ENCODE measurements at places on chromosomes 12 and 14.

- DNase-seq, result no peak
These were observed 1.4 kb upstream of the CDCA4 start for GRCh38 chr14:105022276-105022670.

DNA sequence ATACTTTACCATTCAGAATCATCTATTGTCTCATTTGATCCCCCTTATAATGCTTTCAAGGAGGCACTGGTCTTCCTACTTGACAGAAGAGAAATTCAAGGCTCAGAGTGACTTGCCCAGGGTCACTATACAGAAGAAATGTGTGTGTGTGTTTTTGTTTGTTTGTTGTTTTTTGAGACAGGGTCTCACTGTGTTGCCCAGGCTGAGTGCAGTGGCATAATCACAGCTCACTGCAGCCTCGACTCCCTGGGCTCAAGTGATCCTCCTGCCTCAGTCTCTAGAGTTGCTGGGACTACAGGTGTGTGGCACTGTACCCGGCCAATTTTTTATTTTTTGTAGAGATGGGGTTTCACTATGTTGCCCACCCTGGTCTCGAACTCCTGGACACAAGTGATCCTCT is 22.9 kb downstream of the IRF2BPL start:
- no peak for DNase-seq

DNA sequence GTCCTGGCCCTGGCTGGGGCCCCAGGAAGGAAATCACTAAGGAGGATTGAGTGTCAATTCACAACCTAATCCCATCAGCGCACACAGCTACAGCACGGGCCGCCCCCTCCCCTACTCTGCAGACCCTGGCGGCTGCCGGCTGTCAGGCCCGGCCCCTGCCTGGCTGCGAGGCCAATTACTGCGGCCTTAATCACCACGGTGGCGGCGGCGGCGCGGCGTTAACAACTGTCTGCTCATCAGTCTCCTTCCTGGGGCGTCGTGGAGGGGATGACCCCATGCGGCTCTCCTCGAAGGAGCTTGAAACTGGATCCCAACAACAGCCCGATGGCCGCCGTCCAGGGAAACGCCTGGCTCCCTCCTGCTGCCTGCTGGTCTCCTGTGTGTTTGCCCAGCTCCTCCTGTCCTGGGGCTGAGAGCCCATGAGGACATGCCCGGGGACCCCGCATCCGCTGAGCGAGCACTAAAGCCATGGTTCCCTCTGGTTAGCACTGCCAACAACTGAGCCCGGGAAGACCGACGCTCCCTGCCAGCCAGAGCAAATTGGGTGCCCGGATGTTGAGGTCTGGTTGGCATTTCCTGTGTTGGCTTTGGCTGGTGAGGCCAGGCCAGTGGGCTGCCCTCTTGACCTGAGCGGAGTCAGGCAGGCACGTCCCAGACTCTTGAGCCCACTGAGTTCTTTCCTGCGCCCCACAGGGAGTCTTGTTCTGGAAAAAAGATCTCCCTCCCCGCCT is 21.8 kb upstream of the EIF2B2 start:
- DNase-seq, result no peak

DNA sequence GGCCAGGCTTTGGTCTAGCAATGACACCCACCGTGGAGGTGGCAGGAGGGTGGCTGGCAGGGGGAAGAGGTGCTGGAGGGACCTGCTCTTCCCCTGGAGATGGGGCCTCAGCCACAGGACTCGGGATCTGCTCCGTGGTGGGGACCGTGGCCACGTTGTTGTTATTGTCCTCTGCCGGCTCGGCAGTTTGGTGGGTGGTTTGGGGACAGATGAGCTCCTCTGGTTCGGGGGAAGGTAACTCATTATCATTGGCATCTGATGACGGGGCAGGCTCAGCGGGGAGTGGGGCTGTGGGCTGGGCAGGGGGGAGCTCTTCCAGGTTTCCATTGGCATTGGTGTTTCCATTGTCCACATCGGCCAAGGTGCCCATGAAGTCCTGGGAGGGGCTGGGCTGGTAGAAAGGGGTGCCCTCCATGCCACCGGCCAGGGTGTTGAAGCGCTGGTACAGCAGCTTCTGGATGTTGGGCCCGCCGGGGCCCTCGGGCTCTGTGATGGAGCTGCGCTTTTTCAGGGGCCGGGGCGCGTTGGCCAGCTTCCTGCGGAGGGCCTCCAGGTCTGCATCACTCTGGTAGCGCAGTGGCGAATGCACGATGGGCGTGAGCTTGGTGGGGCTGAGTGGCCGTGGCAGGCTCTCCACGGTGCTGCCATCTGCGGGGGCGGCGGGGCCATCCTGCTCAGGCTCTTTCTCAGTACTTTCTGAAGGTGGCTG is 24.3 kb downstream of the ZFYVE21 start:
- no peak for DNase-seq

GRCh38 chr12:1916371-1917171 is 1.9 kb downstream of the CACNA2D4 start:
- no peak for DNase-seq

DNA sequence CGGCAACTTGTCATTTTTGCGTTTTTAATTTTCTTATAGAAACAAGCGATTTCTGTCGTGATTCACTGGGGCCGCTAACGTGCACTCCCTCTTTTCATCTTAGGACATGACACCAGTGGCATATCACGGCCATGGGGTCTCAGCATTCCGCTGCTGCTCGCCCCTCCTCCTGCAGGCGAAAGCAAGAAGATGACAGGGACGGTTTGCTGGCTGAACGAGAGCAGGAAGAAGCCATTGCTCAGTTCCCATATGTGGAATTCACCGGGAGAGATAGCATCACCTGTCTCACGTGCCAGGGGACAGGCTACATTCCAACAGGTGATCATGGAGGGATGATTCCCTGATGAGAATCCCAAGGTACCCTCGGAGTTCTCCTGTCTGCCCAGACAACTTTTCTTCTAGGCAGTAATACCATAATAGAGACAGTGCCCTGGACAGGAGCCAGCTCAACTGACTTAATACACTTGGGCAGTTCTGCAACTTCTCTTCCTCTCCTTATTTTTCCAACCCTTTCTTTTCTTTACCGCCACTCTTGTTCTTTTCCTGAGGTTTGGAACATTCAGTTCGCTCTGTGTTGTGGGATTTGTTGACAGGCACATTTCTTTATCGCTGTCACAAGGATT is 821 bp downstream of the TMEM106C start:
- no peak for DNase-seq

DNA sequence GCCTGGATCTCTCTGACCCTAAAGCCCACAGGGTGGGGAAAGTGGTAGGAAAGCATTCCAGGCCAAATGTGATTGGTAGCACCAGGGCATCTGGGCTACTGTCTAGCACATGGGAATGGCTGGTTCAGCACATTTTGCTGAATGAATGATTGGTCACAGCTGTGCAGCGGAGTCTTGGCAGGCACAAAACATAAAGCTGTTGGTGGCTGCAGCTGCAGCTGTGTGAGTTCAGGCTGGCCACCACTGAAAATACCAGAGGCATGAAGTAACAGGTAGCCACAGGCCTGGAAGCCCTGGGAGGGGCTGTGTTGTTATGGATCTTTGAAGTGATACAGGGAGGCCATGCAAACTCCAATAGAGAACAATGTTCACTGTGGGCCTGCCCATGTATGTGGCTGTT is 72.7 kb downstream of the MYRFL start:
- DNase-seq, result peak; percentile 81

DNA sequence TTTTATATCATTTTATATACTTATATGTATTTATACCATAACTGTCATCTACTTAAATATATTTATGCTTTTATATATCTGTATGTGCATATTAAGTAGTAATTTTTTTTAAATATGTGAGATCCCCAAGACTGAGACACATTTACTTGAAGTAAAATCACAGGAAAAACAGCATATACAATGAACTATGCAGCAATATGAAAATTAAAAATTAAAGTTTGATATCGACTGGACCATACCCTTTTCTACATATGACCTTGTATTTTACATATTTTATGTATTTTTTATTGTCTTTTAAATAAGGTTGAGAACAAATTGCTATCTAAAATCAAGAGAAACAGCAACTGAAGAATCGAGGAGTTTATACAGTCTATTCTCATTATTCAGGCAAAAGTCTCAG is 50.0 kb downstream of the TSPAN19 start:
- DNase-seq, result no peak

- no peak for DNase-seq
These were observed 652 bp downstream of the SART3 start for GRCh38 chr12:108560321-108560721.

DNA sequence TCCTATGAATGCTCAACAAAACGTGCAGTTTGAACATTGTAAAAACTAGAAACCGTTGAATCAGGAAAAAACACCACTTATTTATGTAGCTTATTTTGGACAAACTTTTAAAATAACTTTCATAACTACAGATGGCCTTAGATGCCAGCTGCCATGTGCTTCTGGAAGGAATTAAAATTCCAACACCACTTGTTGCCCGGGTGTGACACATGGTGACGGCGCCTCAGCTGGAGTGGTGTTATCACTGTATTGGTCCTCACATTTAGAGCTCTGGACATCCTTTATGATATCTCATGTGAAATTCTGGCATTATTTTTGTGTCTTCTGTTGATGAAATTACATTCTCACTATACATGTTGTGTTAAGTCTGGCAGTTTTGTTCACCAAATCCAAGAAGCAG is 211.0 kb downstream of the IPO8 start:
- no peak for DNase-seq

DNA sequence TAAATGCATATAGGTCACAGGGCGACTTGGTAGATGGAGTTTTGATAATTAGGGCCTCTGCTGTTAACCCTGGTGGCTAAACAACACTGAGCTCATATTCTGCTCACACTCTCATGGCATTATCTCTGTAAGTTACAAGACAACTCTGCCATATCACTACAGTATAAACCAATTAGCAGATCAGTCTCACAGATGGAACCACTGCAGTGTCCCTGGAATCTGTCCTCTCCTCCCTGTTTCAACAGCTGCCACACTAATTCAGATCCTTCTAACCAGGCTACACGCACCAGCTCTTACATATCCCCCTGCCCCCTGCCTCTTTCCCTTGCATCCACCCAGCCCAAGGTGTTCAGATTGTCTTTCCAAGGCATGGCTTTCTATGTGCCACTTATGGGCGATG is 161.0 kb upstream of the RMST start:
- DNase-seq, result no peak

DNA sequence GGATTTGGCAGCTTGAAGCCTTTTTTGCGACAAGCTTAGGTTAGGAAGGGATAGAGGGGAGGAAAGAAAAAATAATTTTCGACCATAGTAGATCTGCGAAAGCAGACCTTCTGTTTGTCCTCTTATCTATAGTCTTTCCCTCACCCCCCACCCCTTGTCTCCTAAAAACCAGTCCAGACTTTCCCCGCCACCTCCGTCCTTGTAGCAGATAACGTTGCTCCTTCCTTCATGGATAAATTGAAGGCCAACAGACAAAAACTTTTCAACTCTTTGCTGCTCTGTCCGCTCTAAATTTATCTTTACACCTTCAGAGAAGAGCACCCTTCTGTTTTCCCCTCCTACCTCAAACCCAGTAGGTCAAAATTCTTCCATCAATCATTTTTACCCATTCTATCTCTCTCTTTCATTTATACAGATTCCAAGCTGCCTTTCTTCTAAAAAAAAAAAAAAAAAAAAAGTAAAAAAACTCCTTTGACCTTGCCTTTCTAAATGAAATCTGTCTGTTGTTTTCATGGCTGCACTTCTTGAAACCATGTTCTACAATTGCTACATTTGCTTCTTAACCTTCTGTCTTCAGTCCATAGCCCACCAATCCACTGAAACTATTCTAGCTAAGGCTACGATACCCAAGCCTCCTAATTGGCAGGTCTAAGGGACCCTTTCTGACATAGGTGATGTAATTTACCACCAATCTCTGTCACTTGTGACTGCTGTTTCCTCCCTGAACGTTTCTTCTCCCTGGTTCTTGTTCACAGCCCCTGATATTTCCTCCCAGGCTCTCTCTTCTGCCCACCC is 11.1 kb upstream of the NEMF start:
- DNase-seq, result no peak

DNA sequence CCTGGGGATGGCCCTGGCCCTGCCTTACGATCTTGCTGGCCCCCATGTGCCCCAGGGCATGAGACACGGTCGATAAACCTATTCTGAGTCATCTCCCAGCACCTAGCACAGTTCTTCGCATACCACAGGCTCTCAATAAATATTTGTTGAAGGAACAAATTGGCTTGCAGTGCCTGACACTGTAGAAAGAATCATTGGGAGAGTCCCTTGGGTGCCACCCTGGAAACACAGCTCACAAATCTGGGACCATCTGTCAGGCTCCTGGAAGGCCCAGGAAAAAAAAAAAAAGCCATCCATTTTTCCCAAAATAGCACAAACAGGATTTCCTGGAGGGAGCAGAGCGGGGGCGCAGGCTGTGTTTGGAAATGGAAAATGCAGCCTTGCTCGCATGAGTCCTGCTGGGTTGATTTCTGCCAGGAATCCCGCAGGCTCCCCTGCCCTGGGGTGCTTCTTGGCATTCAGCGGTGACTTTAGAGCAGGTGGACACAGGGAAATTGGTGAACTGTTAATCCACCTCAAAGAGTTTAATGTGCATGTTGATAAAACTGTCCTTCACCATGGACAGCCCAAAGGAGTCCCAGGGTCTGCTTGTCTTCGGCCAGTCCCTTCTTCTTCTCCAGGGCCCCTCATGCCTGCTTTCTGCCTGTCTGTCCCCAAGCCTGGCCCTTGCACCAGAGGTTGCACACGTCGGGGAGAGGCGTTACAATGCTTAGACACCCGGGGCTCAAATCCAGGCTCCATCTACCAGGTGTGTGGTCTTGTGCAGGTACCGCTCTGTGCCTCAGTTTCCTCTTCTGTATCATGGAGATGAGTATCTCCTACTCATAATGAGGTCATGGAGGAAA is 106.1 kb upstream of the RFLNA start:
- DNase-seq, result no peak

- DNase-seq, result no peak
These were observed 152.8 kb upstream of the MAX start for GRCh38 chr14:65255029-65255545.

- no peak for DNase-seq
These were observed 20.4 kb downstream of the MAP3K9 start for GRCh38 chr14:70788898-70789297.

- no peak for DNase-seq
These were observed 197.2 kb upstream of the PLEKHG7 start for GRCh38 chr12:92505254-92506231.

DNA sequence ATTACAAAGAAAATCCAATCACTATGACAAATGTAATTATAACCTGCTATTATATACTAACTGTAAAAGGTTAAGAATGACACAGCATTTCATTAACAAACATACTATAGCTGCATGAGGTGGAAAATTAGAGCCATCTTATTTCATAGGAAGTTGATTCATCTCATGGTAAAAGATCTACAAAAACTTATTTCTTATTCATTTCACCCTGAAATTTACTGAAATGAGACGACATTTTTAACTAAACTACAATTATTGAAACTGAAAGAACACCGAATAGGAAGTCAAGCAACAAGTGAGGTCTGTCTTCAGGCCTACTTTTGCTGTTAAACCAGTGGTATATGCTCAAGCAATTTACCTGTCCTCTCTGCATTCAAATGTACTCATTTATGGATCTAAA is 87.2 kb downstream of the CEP83 start:
- DNase-seq, result no peak

GRCh38 chr14:104791425-104791824 is 4.1 kb downstream of the AKT1 start:
- DNase-seq, result no peak

GRCh38 chr14:24051176-24051788 is 527 bp upstream of the CARMIL3 start:
- DNase-seq, result no peak

Data from HS-5 (cell line).